Glutamatergic neuron (in vitro differentiated cells): ENCODE measurements at places on chromosomes 7 and 10. TPM values are rescaled to one million over a fixed set of nuclear protein-coding genes. Genes with fewer than 3 reads are reported as not detected.

DNA sequence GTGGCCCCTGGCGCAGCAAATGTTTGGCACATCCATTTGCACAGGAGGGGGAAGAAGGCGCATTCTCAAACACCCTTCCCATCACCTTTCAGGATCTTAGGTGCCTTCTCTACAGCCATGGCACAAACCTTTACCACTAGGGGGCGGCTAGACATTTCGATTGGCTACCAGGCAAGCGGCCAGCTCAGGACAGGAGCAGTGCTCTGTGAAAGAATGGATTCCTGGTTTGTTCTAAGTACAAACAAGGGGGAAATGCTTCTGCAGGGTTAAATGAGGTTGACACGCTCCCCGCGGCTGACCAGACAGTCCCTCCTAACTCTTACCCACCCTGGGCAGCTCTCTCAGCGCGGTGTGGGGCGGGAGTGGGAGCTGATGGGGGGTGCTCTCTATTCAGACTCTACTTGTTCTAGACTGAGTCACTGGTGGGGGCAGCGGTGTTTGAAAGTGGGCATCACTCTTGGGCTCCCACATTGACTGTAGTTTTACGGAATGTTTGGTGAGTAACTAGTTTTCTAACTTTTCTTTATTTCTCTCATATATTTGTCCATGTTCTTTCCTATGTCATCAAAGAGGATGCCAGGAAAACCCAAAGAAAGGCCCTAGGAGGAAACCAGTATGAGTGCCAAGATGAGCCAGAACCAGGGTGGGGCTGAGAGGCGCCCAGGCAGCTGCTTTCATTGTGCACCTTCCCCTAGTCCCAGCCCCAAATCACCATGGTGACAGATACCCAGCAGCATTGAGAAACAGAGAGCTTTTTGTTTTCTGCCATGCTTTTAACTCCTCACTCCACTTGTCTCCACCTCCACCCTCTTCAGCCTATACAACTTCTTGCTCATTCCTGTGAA lies 61.4 kb upstream of the GPR158 start:
- peak; percentile 78 for DNase-seq

ZNF316 gene
- total RNA-seq, result 51.1 TPM

- DNase-seq, result no peak
Observed at GRCh38 chr10:5464546-5464945, 34.8 kb downstream of the CALML5 start.

- no peak for DNase-seq
Observed at GRCh38 chr7:152048051-152048450, 22.6 kb downstream of the GALNT11 start.

HSPA12A gene
- total RNA-seq, result 75.0 TPM

- no peak for DNase-seq
Observed at GRCh38 chr7:26100406-26101339, 51.3 kb upstream of the NFE2L3 start.

DNA sequence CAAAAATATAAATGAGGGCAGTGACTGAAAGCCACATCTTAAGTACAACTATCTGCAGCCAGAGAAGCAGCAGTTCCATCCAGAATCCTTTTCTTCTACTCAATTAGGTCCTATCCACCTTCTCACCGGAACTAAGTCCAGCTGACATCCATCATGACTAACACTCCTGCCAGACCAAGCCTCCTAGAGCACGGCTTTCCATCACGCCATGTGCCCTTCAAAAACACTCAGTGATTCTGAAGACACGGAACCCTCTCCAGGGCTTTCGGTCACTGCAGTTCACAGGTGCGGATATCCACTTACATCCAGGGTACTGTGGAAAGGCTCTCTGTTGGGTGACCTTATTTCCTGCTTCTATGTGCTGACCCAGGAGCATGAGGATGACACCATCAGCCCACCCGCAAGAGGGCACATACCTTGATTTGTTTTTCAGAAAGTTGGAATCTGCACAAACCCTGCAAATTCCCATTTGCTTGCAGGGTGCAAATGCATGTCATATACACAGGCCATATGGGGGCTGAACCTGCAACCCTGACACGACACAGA lies 64.3 kb downstream of the FAM171A1 start:
- no peak for DNase-seq

GRCh38 chr7:36153571-36154097 lies 580 bp downstream of the EEPD1 start:
- DNase-seq, result no peak

SPACDR gene
- total RNA-seq, result 1.7 TPM

TRIM50 gene
- not detected for total RNA-seq

MBL2 gene
- not detected for total RNA-seq

PNLIPRP3 gene
- not detected for total RNA-seq

SVOPL gene
- total RNA-seq, result not detected

DNA sequence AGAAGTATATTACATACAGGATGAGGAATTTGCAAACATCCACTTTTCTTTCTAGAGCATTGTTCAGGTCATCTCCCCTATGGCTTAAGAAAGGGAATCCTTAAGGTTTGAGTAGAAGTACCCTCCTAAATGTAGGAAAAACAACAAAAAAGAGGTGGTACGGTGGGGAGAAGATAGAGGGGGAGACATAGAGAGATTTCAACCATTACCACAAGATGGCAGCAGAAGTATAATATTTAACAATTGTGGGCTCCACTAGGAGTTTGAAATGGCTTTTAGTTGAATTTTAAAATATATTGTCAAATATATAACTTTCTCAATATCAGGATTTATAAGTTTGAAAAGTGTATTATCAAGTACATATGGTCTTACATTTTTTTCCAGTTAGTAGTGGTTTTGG lies 72.7 kb upstream of the PRKG1 start:
- DNase-seq, result no peak

DNA sequence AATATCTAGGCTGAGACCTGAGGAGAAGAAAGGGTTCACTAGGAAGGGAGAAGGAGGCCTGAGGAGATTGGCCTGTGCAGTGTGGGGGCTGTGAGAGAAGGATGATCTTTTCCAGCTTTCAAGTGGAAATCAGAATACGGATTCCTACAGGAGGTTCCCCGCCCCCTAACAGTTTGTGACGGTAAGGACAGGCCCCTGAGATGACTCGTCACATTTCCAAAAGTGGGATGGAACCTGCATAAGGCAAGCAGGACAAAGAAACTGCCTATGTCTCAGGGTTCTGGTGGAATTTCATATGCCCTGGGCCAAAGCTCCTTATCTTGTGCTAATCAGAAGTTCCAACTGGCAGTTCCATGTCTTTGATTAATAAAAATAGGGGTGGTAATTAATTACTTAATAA lies 275.6 kb downstream of the SNX10 start:
- DNase-seq, result no peak

- no peak for DNase-seq
Observed at GRCh38 chr7:158327571-158328180, 259.9 kb downstream of the PTPRN2 start.

LIPN gene
- total RNA-seq, result not detected

DNA sequence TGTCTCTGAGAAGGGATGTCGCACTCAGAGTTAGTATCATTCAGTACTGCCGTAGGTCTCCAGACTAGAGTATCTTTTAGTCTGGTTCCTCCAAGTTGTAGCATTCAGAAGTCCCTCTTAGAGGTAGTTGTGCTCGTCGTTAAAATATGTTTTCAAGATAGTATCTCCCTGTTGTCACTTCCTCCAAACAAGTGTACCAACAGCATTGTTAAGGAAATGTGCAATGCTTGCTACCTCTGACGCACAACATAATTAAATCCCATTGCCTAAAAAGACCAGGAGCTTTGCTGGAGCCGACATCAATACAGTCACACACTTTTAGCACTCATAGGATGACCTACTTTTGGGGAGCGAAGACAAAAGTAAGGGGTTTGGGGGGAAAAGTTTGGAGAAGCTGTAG lies 80.0 kb upstream of the STK17A start:
- no peak for DNase-seq

DNA sequence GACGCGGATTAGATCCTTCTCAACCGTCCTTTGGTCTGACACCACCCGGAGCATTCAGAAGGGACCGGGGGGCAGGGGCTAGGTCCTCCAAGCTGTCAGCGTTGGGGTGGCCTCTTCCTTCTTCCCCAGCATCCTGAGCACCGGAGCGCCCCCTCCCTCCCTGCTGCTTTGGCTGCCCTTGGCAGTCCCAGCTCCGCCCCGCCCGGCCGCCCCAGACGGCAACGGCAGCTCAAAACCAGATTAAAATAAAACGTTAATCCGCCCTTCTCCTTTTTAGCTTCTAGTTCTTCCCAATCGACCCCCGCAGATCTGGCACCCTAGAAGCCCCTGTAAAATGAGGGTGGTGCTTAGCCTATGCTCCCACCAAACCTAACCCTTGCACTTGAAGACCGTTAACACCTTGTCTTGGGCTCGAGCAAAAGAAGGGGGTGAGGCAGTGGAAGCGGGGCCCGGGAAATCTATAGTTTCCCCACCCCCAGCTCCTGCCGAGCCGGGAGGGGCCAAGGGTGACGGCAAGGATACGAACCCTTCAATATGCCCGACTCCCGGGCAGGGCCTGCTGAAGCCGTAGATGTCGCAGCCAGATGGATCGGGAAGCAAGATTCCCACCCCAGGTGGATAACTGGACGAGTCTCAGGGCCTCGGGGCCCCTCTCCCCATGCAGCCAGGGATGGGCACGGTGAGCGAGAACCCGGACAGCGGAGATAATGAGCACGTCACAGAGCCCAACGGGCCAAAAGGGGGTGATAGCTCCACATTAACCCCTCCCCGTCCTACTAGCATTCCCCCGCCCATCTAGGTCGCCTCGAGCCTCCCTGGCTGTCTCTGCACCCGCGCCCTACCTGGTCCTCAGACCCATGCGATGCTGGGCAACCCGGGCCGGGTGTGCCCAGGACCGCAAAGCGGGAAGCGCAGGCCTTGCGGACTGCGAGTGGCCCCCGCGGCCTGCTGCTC lies 169.7 kb downstream of the NRF1 start:
- DNase-seq, result no peak

DNA sequence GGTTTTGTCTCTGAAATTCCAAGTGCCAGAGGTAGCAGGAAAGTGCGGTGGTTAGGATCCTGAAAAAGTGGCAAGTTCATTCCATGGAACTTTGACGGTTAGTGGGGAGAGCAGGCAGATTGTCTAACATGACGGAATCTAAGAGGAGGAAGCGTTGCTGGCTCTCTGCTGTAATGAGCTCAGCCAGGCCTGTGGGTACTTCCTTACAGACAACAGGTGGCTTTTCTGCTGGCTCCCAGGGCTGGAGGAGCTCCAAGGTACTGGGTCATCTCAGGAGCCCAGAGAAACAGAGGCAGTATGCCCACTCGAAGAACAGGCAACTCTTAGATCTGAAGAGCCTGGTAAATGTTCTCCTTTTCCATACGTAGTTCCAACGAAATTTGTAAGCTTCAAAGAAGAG lies 3.1 kb upstream of the AIFM2 start:
- no peak for DNase-seq

- DNase-seq, result no peak
Observed at GRCh38 chr10:51269821-51270220, 195.5 kb downstream of the PRKG1 start.

VWA2 gene
- not detected for total RNA-seq

- DNase-seq, result no peak
Observed at GRCh38 chr7:131970602-131971001, 414.2 kb upstream of the PODXL start.

OPN4 gene
- not detected for total RNA-seq

- DNase-seq, result no peak
Observed at GRCh38 chr10:107409522-107409921, 245.0 kb upstream of the SORCS1 start.

DNA sequence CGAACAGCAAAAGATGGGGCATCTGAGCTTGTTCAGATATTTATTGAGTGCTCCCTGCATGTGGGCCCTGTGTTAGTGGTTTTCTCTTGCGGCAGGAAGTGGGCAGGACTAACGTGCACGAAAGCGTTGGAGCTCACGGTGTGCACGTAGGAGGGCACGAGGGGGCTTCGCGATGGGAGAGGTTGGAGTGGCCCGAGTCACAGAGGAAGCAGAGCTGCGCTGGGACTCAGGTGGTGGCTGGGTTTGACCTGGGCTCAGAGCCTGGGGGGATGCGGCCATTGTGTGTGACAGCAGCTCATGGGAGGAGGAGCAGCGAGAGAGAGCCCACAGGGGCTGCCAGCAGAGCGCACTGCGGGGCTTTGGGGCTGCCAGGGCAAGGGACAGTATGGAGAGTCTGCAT lies 7.7 kb downstream of the ZSCAN25 start:
- DNase-seq, result no peak

TMEM248 gene
- total RNA-seq, result 62.6 TPM
